Activated T-helper 1 cell treated with Interleukin-2 at 50 U/mL for 16 hours (primary cell): ENCODE measurements at places on chromosomes 5 and 9.
A peak's percentile ranks its signal among the peaks of the same experiment; 100 is the strongest.

- DNase-seq = no peak
These were observed 2.9 kb upstream of the MAML1 start for GRCh38 chr5:179729727-179730126.

GRCh38 chr9:37040508-37041127 lies 6.5 kb upstream of the PAX5 start:
- no peak for DNase-seq

GRCh38 chr9:98256756-98257155 lies 1.3 kb upstream of the TBC1D2 start:
- DNase-seq = no peak

DNA sequence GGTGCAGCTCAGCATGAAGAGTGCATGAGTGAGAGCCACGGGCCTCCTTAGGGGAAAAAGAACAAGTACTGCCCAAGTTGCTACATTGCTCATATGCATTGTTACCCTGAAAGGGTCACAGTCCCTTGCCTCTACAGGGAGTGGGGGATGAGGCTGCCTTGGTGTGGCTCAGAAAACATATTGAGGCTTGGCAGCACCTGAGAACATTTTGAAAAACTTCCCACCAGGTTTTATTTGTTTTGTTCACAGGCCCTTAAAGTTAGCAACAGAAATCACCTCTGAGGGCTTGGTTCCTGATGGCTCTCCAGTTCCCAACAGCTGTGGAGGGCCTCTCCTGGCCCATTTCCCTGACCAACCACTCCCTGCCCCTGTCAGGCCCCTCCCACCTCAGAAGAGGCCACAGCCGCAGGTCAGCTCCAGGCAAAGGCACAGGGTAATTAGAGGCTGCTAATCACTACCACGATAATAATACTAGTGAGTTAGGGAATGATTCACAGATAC lies 90.7 kb upstream of the ADRA1B start:
- DNase-seq = no peak

GRCh38 chr5:62585306-62585705 lies 6.7 kb downstream of the LRRC70 start:
- no peak for DNase-seq

- no peak for DNase-seq
These were observed 46.0 kb downstream of the VAV2 start for GRCh38 chr9:133945977-133946753.

GRCh38 chr9:34590381-34591247 lies 1.1 kb upstream of the CNTFR start:
- DNase-seq = no peak

DNA sequence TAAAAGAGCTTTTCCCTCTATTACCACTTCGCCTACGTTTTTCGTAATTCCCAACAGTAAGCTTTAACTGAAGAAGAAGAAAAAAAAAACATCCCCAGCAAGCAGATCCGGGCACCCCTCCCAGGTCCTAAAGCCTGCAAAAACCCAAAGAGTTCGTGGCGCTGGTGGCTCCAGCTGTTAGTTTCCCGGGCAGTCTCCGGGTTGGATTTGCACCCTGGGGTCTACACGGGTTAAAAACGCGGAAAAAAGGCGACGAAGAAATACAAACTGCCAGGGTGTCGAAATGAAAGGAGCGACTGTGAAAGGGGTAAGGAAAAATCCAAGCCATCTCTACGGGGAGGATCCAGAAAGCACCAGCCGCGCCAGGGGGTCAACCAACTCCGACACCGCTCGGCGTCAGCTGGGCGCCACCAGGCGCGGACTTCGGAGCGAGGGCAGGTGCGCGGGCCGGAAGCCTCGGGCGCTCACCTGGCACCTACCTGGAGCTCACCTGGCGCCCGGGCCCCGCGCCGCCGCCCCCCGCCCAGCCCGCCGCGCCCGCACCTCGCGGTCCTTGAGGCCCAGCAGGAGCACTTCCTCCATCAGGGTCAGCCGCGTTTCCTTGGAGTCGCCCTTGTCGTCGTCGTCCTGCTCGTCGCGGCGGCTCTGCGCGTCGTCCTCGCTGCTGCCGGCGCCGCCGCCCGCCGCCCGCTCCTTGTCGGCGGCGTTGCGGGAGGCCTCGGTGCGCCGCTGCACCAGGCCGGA lies 680 bp downstream of the GOLPH3 start:
- DNase-seq = peak; percentile 29

- no peak for DNase-seq
These were observed 228.1 kb downstream of the NFIB start for GRCh38 chr9:14085810-14086209.

DNA sequence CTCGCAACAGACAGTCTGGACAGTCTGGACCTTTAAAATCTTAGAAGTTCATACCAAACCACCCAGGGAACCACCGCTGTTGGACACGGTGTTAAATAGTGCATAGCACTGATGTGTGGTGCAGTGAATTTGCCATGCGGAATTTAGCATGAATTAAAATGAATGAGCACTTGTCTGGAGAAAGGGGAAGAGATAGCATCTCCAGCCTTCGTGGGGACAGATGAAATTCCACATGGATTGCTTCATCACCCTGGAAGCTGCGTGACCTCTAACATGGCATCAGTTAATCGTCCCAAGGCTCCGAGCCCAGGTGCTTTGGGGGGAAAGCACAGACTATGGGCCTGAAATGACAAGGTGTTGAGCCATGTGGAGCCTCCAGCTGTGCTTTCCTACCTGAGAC lies 91.4 kb downstream of the ADAMTS16 start:
- DNase-seq = no peak

DNA sequence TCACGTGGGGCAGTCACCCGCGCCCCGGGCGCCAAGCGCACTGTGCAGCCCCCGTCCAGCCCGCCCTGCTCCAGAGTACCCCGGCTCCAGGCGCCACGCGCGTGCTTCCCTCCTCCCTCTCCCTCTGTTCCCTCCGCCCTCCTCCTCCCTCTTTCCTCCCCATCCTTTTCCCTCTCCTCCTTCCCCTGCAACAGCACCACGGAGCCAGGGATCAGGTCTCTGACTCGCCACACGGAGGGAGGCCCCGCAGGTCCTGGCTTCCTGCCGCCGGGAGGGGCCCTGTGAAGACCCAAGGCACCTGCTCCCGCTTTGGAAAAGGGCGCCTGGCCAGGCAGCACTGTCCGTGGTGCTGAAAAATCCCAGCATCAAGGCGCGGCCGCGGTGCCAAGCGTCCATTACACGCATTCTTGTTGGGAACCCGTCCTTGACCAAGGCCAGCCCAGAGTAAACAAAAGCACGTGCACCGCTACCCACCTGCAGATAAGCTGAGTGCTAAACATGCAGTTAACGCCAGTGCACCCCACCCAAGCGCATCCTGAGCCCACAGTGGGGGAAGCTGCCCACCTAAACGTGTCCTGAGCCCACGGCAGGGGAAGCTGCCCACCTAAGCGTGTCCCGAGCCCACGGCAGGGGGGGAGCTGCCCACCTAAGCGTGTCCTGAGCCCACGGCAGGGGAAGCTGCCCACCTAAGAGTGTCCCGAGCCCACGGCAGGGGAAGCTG lies 21.7 kb downstream of the SLC6A18 start:
- DNase-seq = no peak

DNA sequence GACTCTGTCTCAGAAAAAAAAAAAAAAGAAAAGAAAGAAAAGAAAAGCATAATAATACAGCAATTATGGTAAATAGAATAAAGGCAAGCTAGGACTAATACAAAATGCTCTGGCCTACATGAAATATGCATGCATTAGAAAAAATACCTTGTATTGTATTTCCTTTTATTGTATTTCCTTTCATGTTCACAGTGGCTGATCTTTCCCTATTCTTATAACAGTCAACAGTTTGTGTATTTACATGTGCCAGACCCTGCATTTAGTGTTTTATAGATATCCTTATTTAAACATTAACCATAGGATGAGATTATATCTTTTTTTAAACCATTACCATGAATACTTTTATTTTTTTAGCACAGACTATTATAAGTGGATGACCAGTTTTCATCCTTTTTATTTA lies 56.3 kb upstream of the ARL15 start:
- DNase-seq = no peak

- no peak for DNase-seq
These were observed 9.2 kb downstream of the POC5 start for GRCh38 chr5:75707911-75708509.

DNA sequence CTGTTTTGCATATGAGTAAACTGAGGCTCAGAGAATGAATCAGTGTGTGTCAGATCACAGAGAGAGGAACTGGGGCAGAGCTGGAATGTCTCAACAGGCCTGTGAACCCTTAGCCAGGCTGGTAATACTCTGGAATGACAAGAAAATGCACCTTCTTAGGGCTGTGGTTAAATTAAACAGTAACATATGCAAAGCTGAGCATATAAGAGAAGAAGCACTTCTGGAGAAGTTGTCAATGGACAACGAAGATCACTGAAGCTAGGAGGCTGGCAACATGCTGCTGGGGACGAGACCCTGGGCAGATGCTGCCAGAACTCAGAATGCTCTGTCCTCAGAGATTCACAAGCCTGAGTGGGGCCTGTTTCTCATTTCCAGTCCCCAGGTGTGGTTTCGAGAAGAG lies 64.6 kb upstream of the EPB41L4B start:
- no peak for DNase-seq

GRCh38 chr5:176446884-176447590 lies 1.1 kb upstream of the FAF2 start:
- DNase-seq = no peak

- no peak for DNase-seq
These were observed 22.1 kb downstream of the PCDHGC5 start for GRCh38 chr5:141510850-141511601.

- no peak for DNase-seq
These were observed 6.1 kb downstream of the SAR1B start for GRCh38 chr5:134626369-134627014.

GRCh38 chr5:96259151-96259772 lies 173.8 kb downstream of the PCSK1 start:
- no peak for DNase-seq

- DNase-seq = no peak
These were observed 177.7 kb downstream of the NR2F1-AS1 start for GRCh38 chr5:93403141-93403928.

- no peak for DNase-seq
These were observed 45.8 kb downstream of the KIAA1958 start for GRCh38 chr9:112532427-112532826.

DNA sequence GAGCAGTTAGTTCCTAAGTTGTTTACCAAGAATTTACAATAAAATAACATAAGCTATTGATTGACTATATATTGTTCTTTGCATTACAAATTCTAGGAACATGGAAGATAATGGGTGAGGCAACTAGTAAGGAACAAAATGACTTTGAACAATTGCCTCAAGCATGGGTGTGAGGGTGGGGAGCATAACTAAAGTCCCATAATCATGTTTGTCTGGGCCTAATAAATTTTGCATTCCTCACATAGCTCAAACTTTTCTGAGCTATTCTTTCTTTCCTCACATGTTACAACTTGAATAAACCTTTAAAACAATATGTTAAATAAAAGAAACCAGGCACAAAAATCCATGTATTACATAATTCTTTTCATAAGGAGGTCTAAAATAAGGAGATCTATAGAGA lies 1066.1 kb downstream of the NR2F1-AS1 start:
- no peak for DNase-seq

DNA sequence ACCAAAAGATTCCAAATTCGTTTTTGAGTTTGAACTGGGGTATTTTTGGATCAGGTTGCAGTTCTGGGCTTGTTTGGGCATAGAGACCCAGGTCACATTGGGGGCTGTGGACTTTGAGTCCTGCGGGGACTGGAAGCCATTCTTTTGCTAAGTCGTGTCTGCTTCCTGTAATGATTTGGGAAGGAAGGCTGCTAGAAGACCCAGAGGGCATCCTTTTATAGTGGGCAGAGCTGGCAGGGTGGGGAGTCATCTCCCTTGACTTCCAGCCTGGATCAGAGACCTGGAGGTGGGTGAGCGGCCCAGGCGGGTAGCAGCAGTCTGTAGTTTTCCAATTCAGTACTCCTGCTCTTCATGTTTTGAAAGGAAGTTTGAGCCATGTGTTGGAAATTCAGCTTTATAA lies 11.3 kb downstream of the ZNF618 start:
- DNase-seq = no peak

GRCh38 chr5:5066276-5067186 lies 73.6 kb upstream of the ADAMTS16 start:
- no peak for DNase-seq

DNA sequence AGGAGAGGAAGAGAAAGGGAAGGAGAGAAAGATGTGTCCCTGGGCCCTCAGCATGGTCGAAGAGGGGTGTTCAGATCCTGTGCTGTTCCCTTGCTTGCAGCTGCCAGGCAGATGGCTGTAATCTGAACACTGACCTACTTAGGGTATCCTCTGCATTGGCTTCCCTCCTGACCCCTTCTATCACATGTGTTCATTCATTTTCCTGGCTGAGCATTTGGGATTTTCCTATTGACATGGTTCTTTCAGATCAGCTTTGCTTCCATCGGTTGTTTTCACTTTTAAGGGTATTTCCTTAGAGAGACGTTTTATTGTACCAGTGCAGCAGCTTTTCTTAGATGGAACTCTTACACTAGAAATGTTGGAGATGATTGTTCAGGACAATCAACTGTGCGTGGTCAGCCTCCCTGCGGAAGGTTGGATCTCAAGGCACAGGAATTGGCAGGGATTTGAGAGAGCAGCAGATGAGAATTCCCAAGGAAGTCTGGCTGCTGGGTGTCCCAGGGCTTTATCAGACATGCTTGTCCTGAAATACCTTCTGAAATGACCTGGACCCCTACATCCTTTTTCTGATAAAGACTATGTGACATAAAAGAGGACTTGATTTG lies 26.0 kb downstream of the ACTBL2 start:
- no peak for DNase-seq

DNA sequence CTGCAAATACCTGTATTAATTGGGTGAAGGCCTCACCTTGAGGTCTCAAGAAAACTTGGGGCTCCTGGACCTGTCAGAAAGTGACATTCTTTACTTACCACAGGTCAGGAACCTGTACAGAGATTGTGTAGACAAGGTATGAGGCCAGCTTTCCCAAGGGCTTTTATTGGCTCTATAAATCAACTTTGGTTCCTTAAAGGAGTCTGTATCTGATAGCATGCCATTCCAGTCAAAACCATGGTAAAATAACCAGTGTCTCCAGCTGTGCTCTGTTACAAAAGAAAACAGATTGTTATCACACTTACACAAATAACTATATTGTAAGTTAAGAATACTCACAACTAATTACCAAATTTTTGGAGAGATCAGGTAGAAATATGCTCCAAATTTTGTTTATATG lies 64.5 kb downstream of the COL15A1 start:
- DNase-seq = no peak

- no peak for DNase-seq
These were observed 29.3 kb upstream of the NADK2 start for GRCh38 chr5:36270876-36271575.

- DNase-seq = no peak
These were observed 62.7 kb downstream of the NDFIP1 start for GRCh38 chr5:142171270-142171669.

DNA sequence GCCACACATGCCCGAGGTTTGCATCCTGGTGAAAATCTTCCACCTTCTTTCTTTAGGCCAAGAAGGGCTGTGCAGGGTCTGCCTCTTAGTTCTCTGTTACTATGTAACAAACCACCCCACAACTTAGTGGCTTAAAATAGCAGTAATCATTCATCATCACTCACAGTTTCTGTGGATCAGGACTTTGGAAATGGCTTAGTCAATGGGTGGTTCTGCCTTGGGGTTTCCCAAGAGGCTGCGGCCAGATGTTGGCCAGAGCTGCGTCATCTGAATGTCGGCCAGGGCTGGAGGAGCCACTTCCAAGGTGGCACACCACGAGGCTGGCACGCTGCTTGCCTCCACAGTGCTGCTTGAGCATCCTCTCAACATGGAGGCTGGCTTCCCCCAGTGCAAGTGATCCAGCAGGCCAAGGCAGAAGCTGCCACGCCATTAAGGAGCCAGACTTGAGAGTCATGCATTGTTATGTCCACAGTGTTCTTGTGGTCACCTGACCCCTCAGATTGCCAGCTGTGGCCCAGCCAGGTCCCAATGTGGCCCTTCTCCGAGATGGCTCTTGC lies 135.2 kb downstream of the RXRA start:
- no peak for DNase-seq

GRCh38 chr9:99052815-99053715 lies 51.8 kb upstream of the TGFBR1 start:
- DNase-seq = no peak
